ENCODE measurements at places on chromosomes 11 and 22. TPM values are rescaled to one million over a fixed set of nuclear protein-coding genes. Genes with fewer than 3 reads are reported as not detected.

The OR8G1 gene
- not detected for total RNA-seq

The RNASEH2C gene
- 22.8 TPM for total RNA-seq

The PLAAT2 gene
- total RNA-seq = 0.85 TPM

The TSGA10IP gene
- total RNA-seq = not detected

The SCGB1D2 gene
- total RNA-seq = not detected

The MPZL2 gene
- 0.06 TPM for total RNA-seq

The GP1BB gene
- 0.79 TPM for total RNA-seq

The PTPRCAP gene
- total RNA-seq = 0.34 TPM

The CYP2D6 gene
- total RNA-seq = 0.27 TPM

The MOV10L1 gene
- total RNA-seq = 0.10 TPM

The GRK3 gene
- total RNA-seq = 3.5 TPM

The APOL5 gene
- total RNA-seq = not detected

The POU2AF2 gene
- not detected for total RNA-seq

The E2F8 gene
- 6.3 TPM for total RNA-seq

The RNF121 gene
- total RNA-seq = 43.2 TPM

The SLCO2B1 gene
- 3.4 TPM for total RNA-seq

The NXPE2 gene
- not detected for total RNA-seq

The P2RX6 gene
- 0.50 TPM for total RNA-seq

The MN1 gene
- 4.4 TPM for total RNA-seq

The OR4C5 gene
- total RNA-seq = not detected

The C1QTNF4 gene
- total RNA-seq = 0.07 TPM

The CATSPERZ gene
- 3.3 TPM for total RNA-seq

The PIWIL4 gene
- total RNA-seq = 0.12 TPM

The THOC5 gene
- 29.2 TPM for total RNA-seq

The IGSF9B gene
- total RNA-seq = 3.2 TPM

The FADD gene
- 63.7 TPM for total RNA-seq

The MISFA gene
- total RNA-seq = 1.3 TPM

The DSCAML1 gene
- total RNA-seq = 0.30 TPM

The SOX10 gene
- not detected for total RNA-seq

The DNAJB13 gene
- total RNA-seq = 0.56 TPM

The NLRP6 gene
- total RNA-seq = not detected

The HTR3A gene
- total RNA-seq = not detected

The OR5P2 gene
- total RNA-seq = not detected

The TRIM48 gene
- 0.06 TPM for total RNA-seq

The FANCF gene
- total RNA-seq = 6.8 TPM

The ZNF280B gene
- total RNA-seq = 1.9 TPM

The XKR3 gene
- not detected for total RNA-seq

The WNT7B gene
- 51.2 TPM for total RNA-seq

The ADAMTS8 gene
- 2.1 TPM for total RNA-seq

The LRRC56 gene
- 0.95 TPM for total RNA-seq

The MTA2 gene
- total RNA-seq = 89.9 TPM

The SYT8 gene
- 0.67 TPM for total RNA-seq

The EXPH5 gene
- 0.05 TPM for total RNA-seq

The USH1C gene
- 1.2 TPM for total RNA-seq
